ENCODE measurements at places on chromosomes 6 and 20.

GRCh38 chr20:34622821-34623451 lies 54.0 kb downstream of the PIGU start:
- no peak for DNase-seq

DNA sequence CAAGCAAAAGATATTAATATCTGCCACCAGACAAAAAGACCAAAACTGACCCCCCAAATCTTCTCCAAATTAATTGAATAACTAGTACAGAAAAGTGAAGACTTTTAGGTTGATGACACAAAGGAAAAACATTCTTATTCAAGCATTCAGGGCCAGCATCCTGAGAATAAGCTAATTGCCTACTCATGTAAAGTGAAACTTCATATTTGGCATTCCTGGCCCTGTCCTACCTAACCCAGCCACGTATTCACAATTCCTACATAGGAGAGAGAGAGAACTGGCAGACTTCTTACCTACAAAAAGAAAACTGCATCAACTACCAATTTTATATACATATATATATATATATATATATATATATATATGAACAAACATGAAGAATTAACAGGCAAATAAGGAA lies 4.9 kb upstream of the ASCC3 start:
- DNase-seq = no peak

DNA sequence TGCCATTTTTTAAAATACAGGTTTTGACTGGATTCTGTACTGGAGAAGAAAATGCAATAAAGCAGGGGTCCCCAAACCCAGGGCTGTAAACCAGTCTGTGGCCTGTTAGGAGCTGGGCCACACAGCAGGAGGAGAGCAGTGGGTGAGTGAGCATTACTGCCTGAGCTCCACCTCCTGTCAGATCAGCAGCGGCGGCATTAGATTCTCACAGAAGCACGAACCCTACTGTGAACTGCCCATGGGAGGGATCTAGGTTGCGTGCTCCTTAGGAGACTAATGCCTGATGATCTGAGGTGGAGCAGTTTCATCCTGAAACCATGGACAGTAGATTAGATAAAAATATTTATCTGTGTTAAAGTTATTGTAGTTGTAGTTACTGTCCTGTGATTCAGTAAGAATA lies 21.1 kb upstream of the FBXO9 start:
- no peak for DNase-seq

- no peak for DNase-seq
Measured at GRCh38 chr20:363319-364078, 16.6 kb downstream of the NRSN2 start.

- DNase-seq = no peak
Measured at GRCh38 chr6:74964871-74965441, 240.9 kb downstream of the COL12A1 start.

DNA sequence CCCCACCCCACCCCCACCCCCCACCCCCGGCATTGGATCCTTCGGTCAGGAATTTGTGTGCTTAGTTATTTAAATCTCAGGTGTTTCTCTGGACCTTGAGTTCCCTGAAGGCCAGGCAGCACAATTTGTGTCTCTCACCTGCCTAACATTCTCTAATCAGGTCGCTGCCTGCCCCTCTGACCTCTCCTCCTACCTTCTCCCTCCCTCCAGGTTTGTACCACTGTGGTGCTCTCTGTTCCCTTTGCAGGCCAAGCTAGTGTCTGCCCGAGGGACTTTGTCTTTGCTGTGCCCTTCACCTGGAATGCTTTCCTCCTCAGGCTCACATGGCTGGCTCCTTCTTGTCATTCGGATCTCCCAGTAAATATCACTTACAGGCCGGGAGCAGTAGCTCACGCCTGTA lies 131.4 kb upstream of the SLC2A12 start:
- DNase-seq = no peak

DNA sequence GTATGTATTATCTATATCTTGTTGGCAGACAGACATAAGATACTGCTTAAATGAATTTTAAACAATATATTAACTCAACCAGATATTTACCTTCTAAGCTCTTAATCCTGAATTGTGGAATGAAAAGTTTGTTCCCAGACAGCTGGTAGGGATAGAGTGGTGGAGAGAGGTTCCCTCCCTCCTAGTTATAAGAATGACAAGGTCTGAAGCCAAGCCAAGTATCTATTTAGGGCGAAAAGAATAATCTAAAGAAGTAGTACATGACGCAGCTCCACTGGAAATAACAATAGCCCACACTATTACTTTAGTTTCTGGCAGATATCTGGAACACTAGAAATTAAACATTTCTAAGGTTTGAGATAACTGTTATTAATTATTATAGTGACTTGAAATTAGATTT lies 104.3 kb downstream of the AHI1 start:
- no peak for DNase-seq

GRCh38 chr20:18190338-18191233 lies 52.9 kb downstream of the KAT14 start:
- no peak for DNase-seq

DNA sequence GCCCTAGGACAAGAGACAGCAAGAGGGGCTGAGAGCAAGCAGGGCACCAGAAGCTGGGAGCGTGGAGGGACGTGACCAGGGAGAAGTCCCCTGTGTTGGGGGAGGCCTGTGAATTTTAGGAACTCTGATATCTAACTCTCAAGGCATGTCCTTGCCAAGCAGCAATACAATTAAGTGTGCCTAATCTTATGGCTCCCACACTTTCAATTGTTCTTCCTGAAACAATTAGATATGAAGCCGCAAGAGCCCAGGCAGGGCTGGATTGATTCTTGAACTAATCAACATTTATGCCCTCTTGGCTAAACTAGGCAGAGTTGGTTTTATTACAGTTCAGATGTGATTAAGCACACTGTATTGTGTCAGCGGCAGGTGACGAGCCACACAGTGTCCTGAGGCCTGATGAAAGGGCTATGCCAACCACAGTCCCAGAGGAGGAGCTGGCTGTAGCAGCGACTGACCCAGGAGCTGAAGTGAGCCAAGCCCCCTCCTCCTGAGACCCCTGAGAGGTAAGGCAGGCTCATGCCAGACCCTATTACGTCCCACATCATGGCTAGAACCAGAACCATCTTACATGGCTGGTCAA lies 4.2 kb upstream of the MAVS start:
- DNase-seq = no peak

DNA sequence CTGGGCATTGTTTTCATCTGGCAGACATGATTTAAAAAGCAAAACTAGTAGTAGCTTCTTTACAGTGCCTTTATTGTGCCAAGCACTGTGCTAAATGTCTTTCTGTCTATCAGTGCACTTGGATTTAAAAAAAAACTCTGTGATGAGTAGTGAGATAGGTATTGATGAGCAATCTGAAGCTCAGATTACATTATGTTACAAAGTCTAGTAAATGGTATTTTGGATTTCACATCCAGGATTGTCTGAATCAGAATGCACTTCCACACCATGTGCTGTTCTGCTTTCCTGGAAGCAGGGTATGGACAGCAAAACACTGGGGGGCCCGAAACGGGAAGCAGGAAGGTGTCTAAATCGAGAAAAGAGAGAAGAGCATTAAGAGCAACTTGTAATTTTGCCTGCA lies 103.4 kb upstream of the CCN2 start:
- DNase-seq = no peak

GRCh38 chr20:56653211-56653610 lies 24.1 kb downstream of the TFAP2C start:
- DNase-seq = no peak

GRCh38 chr6:49142421-49143151 lies 320.5 kb downstream of the MMUT start:
- DNase-seq = no peak

GRCh38 chr6:160883999-160884398 lies 107.6 kb upstream of the MAP3K4 start:
- DNase-seq = no peak

- peak; percentile 49 for DNase-seq
Measured at GRCh38 chr6:42402184-42402583, 49.5 kb downstream of the TRERF1 start.

DNA sequence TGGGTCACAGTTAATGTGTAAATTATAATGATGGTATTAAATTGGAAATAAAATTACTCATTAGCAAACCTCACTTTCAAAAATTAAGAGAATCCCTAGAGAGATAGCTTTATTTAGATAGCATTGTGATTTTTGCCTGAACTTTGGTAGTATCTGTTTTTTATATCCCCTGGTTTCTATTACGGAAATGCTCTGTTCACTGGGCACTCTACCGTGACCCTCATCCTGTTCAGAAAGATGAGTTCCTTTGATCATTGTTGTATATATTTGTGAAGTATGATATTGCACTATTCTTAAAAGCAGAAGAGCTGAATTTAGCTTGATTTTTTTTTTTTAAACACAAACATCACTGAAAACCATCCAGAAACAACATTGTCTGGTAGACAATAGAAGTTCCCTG lies 1143.8 kb upstream of the MAP3K7 start:
- DNase-seq = no peak

DNA sequence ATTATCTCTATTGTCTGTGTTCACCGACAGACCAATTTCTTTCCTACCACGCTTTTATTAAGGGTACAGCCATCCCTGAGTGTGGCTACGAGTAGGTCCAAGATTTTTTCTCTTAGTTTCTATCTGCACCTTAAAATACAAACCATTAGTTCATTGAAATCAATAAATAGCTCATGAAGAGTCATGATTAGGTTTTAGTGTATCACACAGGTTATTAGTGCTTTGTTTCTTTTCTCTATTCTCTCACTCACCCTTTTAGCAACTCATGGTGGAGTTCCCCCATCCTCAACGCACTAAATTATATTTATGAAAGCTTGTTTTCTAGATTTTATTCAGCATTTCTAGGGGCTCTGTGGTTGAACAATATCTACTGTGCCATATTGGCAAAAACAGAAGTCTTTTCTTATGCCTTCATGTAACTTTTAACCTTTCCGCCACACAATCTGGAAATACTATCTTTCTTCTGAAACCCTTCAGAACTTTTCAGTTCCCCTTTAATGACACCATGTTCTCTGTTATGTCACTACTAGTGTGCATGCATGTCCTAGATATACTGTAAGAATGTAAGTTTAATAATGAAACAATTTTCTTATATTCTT lies 128.2 kb upstream of the LAMA2 start:
- no peak for DNase-seq

- DNase-seq = no peak
Measured at GRCh38 chr6:87908978-87909811, 138.4 kb upstream of the SPACA1 start.

GRCh38 chr20:25299806-25300205 lies 51.9 kb downstream of the PYGB start:
- DNase-seq = no peak
